IMR-90 (cell line): ENCODE measurements at places on chromosomes 2 and 18. TPM values are rescaled to one million over a fixed set of nuclear protein-coding genes. Genes with fewer than 3 reads are reported as not detected.

- H3K27ac ChIP-seq: no peak overlapping the region
- H3K36me3 ChIP-seq: peaks cover 1% of the 10 kb centered on the region
- H3K4me3 ChIP-seq: no peak overlapping the region
- peaks cover 17% of the 10 kb centered on the region for H3K4me1 ChIP-seq
- no peak for DNase-seq
These were observed 41.8 kb downstream of the NCK2 start for GRCh38 chr2:105786231-105787230.

DNA sequence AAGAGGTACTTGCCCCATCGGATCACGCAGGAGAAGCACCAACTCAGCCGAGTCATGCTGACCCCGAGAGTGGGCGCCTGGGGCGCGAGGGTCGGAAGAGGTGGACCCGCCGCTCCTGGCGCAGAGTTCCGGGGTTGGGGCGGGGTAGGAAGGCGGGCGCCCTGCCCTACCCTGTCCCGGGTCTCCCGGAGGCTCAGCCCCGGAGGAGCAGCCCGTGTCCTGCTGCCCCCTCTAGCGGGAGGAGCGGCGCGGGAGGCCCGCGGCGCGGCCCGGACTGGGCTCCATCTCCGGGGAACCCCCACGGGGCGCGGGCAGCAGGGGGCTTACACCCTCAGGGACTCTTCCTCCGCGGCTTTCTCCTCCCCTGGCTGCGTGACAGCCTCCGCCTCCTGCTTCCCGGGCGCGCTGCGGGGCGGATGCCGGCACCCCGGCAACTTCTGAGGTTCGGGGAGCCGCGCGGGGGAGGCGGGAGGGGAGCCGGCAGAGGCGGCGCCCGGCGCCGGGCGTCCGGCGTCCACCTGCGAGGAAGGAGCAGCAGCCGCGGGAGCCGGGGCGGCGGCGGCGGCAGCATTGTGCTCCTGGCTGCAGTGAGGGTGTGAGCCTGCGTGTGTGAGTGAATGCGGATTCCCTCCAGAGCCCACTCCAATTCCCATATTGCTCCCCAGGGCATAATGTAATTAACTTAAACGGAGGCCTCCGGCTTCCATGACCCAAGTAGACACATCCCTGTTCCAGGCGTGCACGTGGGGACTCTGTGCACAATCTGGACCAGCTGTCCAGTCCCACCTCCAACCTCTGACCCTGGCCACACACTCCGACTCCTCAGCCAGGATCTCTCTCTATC, 7.6 kb upstream of the TNS1 start:
- no peaks in the 10 kb centered on the region for H3K36me3 ChIP-seq
- H3K4me3 ChIP-seq: peak overlapping the region; percentile 95
- H3K27ac ChIP-seq: peak overlapping the region; percentile 62; the same call in 1 of the 2 replicates
- peaks cover 32% of the 10 kb centered on the region for H3K4me1 ChIP-seq
- peaks cover 8% of the 10 kb centered on the region; the same call in 1 of the 2 replicates for H3K27me3 ChIP-seq

DNA sequence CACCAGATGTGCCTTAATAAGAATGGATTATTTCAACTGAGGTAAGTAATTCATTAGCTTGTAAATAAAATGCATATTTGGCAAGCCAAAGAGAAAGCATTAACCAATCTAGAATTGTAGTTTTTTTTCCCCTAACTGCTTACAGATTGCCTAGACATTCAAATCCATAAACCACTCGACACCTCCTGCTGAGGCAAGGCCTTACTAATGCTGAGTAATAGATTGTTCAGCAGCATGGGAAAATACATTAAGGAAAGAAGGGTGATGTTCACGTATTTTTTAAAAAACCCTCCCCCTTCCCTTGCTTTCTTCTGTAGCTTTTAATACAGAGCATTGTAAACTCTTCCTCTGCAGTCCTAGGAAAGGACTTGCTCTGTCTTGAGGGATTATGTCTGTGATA, 17.0 kb upstream of the LINC00305 start:
- H3K36me3 ChIP-seq: no peaks in the 10 kb centered on the region
- H3K27ac ChIP-seq: no peak overlapping the region
- no peak for DNase-seq
- no peaks in the 10 kb centered on the region for H3K27me3 ChIP-seq
- no peaks in the 10 kb centered on the region for H3K4me1 ChIP-seq
- H3K4me3 ChIP-seq: no peak overlapping the region

DNA sequence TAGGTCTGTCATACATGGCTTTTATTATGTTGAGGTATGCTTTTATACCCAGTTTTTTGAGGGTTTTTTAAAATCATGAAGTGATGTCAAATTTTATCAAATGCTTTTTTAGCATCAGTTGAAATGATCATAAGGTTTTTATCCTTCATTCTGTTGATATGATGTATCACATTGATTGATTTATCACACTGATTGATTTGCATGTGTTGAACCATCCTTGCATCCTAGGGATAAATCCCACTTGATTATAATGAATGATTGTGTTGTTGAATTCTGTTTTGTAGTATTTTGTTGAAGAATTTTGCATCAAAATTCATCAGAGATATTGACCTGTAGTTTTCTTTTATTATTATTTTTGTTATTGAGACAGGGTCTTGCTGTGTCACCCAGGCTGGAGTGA, 68.2 kb downstream of the LIMS1 start:
- H3K4me1 ChIP-seq: peaks cover 5% of the 10 kb centered on the region
- no peak overlapping the region for H3K27ac ChIP-seq
- DNase-seq: no peak
- H3K27me3 ChIP-seq: no peaks in the 10 kb centered on the region
- H3K36me3 ChIP-seq: no peaks in the 10 kb centered on the region

DNA sequence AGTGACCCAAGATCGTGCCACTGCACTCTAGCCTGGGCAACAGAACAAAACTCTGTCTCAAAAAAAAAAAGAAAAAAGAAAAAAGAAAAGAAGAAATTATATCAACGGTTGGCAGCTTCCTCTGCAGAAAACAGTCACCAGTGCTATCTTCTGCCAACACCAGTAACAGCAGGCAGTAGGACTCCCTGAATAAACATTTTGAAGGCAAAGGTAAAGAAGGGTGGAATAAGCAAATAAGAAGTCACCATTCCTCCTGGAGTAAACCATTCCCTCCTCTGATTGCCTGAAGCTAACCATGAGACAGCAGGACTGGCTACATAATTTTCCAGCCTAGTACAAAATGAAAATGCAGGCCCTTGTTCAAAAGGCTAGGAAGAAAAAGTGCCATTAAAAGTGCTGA, 9.0 kb upstream of the RNF103 start:
- H3K4me3 ChIP-seq: no peak overlapping the region
- H3K27ac ChIP-seq: no peak overlapping the region
- no peak for DNase-seq

The MC2R gene
- total RNA-seq: not detected in 2 replicates

- H3K36me3 ChIP-seq: no peaks in the 10 kb centered on the region
- DNase-seq: no peak
- H3K27ac ChIP-seq: peak overlapping the region; percentile 21; the same call in 1 of the 2 replicates
These were observed 2.9 kb downstream of the MEX3C start for GRCh38 chr18:51194604-51195003.

GRCh38 chr2:119730671-119731177, 29.0 kb upstream of the PTPN4 start:
- no peaks in the 10 kb centered on the region for H3K36me3 ChIP-seq
- no peak for DNase-seq
- no peak overlapping the region for H3K27ac ChIP-seq
- H3K4me3 ChIP-seq: no peak overlapping the region

The GCG gene
- not detected in 2 replicates for total RNA-seq

DNA sequence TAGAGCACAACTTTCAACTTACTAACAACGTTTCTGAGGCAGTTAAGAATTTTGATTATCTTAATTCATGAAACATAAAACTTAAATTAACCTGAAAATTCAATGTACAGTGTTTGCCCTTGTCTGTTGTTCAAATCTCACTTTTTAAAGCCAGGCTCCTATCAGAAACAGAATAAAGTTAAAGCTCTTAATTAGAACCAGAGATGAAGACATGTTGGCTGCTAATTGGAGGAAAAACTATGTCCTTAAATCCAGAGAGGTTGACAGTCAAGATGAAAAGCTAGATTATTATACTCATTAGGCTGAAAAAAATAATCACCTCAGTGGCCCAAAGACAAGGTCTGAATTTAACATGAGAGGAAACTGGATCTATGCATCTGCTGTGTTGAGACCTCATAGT, 52.3 kb downstream of the SOWAHC start:
- H3K27me3 ChIP-seq: peaks cover 56% of the 10 kb centered on the region
- no peaks in the 10 kb centered on the region for H3K4me1 ChIP-seq
- H3K36me3 ChIP-seq: no peaks in the 10 kb centered on the region
- H3K4me3 ChIP-seq: no peak overlapping the region
- no peak overlapping the region for H3K27ac ChIP-seq

The CRYGC gene
- not detected in 2 replicates for total RNA-seq

GRCh38 chr18:76494231-76495005, 624 bp downstream of the ZNF516 start:
- H3K4me3 ChIP-seq: peak overlapping the region; percentile 81
- H3K36me3 ChIP-seq: no peaks in the 10 kb centered on the region
- peaks cover 4% of the 10 kb centered on the region for H3K4me1 ChIP-seq
- peak; percentile 43 for DNase-seq

The METTL4 gene
- total RNA-seq: 5.4 and 6.7 TPM in 2 replicates

- no peak for DNase-seq
- H3K27ac ChIP-seq: no peak overlapping the region
- H3K27me3 ChIP-seq: no peaks in the 10 kb centered on the region
- no peaks in the 10 kb centered on the region for H3K4me1 ChIP-seq
- no peak overlapping the region for H3K4me3 ChIP-seq
These were observed 86.7 kb upstream of the MAP4K4 start for GRCh38 chr2:101610750-101611315.

- no peaks in the 10 kb centered on the region for H3K27me3 ChIP-seq
- no peak overlapping the region for H3K4me3 ChIP-seq
- no peaks in the 10 kb centered on the region for H3K36me3 ChIP-seq
- peak; percentile 67 for DNase-seq
- no peak overlapping the region for H3K27ac ChIP-seq
- no peaks in the 10 kb centered on the region for H3K4me1 ChIP-seq
These were observed 1202.5 kb downstream of the DSC3 start for GRCh38 chr18:29840089-29840488.

DNA sequence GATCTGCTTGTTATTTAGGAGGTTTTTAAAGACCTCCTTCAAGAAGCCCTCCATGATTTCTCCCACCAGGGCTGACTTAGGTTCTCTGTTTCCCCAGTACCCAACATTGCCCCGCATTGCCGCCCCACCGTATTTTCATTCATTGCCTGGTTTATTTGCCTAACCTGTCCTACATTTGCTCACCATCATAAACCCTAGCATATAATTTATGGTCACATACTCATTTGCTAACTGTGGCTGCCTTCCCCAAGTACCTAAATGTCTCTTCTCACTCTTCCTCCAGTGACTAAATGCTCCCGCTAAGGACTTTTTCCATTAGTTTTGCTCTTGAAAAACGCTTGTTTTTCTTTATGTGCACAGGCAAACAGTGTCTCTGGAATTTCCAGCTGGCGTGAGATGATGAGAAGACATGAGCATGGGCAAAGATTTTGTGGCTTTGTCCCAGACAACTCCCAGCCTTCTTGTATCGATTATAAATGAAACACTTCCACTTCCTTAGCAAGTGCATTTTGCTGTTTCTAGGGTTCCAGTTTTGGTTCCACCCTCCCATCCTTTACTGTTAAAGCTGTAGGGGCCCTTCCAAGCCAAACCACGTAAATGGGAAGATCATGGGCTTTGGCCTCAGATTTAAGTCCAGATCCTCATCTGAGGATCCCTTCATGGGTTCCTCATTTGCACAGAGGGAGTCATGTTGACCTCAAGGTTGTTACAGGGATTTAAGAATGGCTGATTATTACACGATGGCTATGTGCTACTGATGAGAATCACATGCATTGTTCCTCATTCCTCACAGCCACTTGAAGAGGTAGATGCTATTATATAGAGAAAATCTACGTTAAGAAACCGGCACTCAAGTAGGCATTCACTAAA, 21.0 kb upstream of the ARMC9 start:
- peaks cover 5% of the 10 kb centered on the region for H3K4me1 ChIP-seq
- H3K27me3 ChIP-seq: no peaks in the 10 kb centered on the region
- no peak for DNase-seq

DNA sequence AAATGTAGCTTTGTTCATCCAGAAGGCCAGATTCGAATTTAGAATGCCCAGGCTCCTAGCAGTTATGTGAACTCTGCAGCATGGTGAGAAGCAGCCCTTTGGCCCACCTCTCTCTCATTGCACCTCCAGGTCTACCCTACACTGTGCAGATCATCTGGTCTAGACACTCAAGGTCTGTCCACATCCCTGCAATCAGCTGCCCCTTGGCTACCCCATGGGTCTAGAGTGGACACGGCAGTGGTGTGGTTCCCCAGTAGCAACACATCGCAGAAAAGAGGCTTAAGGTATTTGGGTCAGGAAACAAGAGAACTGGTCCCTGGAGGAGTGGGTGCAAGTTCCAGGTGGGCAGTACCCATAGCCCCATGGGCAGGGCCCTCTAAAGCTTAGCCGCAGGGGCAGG, 76.6 kb upstream of the BCL2L11 start:
- DNase-seq: no peak
- H3K4me1 ChIP-seq: no peaks in the 10 kb centered on the region
- H3K4me3 ChIP-seq: no peak overlapping the region
- no peaks in the 10 kb centered on the region for H3K36me3 ChIP-seq

- H3K4me3 ChIP-seq: no peak overlapping the region
- H3K36me3 ChIP-seq: no peaks in the 10 kb centered on the region
- no peak for DNase-seq
- H3K27ac ChIP-seq: no peak overlapping the region
- H3K27me3 ChIP-seq: peaks cover 59% of the 10 kb centered on the region
These were observed 21.1 kb downstream of the PLB1 start for GRCh38 chr2:28516950-28517349.

DNA sequence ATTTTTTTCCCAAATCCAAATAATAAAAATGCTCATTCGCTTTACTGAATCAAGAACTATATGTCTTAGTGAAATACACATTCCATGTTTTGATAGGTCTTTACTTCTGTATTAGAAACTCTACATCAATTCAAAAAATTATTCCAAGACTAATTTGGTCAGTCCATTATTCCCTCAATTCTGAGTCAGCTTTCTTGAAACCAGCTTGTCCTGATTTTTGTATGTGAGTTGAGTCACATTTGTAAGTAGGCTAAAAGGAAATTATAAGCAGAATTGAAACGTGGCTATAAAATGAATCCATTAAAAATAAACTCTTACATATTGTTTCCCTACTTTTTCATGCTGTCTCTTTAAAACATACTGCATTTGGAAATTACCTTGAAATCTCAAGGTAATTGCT, 113.0 kb downstream of the DNER start:
- H3K4me1 ChIP-seq: no peaks in the 10 kb centered on the region
- DNase-seq: no peak
- no peak overlapping the region for H3K4me3 ChIP-seq

GRCh38 chr18:57806978-57807285, 3.8 kb upstream of the ATP8B1 start:
- no peaks in the 10 kb centered on the region for H3K27me3 ChIP-seq
- H3K27ac ChIP-seq: peak overlapping the region; percentile 97
- H3K4me1 ChIP-seq: peaks cover 12% of the 10 kb centered on the region
